Sigmoid colon (tissue), 7 donors: ENCODE measurements at places on chromosomes 6 and 20. TPM values are rescaled to one million over a fixed set of nuclear protein-coding genes. Genes with fewer than 3 reads are reported as not detected.

The BFSP1 gene
- 1.6 TPM for total RNA-seq

The FOXF2 gene
- 18.2 TPM for total RNA-seq

The DEFB124 gene
- not detected for total RNA-seq

The C20orf144 gene
- total RNA-seq, result not detected

The VNN1 gene
- 2.6 TPM for total RNA-seq

The THBD gene
- 14.3 TPM for total RNA-seq

- DNase-seq, result no peak
Observed at GRCh38 chr6:144899161-144899560, 614.0 kb downstream of the UTRN start.

The TRIM10 gene
- not detected for total RNA-seq
